Stimulated activated CD4-positive, alpha-beta T cell treated with anti-CD3 and anti-CD28 coated beads, Interleukin-1b, Interleukin-23, amount 100 ng/mL, for 1 hour (primary cell): ENCODE measurements at places on chromosomes 5 and 9.

GRCh38 chr9:12930906-12931305, 156.1 kb downstream of the LURAP1L start:
- no peak for DNase-seq

- DNase-seq = no peak
Measured at GRCh38 chr9:34691936-34692315, 850 bp upstream of the CCL19 start.

GRCh38 chr5:168006456-168007130, 284.9 kb upstream of the WWC1 start:
- DNase-seq = no peak

DNA sequence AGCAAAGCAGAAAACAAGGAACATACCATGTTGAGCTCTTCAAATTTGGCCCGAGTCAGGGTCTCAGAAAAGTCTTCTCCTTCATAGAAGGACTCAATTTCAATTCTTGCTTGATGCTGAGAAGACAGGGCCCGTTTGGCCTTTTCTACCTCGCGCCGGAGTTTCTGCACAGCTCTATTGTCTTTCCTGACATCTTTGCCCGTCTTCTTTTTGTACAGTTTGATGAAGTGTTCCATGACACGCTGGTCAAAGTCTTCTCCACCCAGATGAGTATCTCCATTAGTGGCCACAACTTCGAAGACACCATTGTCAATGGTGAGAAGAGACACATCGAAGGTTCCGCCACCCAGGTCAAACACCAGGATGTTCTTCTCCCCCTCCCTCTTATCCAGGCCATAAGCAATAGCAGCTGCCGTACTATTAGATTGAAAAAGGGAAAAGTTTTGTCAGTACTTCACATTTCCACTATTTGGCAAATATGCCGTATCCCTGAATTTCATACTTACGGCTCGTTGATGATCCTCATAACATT, 2.2 kb downstream of the HSPA5 start:
- no peak for DNase-seq

- DNase-seq = no peak
Measured at GRCh38 chr5:96924016-96924443, 11.8 kb upstream of the LNPEP start.

GRCh38 chr9:129696944-129697655, 31.7 kb downstream of the PRRX2 start:
- no peak for DNase-seq

- DNase-seq = no peak
Measured at GRCh38 chr5:78647838-78648358, 674 bp downstream of the LHFPL2 start.

DNA sequence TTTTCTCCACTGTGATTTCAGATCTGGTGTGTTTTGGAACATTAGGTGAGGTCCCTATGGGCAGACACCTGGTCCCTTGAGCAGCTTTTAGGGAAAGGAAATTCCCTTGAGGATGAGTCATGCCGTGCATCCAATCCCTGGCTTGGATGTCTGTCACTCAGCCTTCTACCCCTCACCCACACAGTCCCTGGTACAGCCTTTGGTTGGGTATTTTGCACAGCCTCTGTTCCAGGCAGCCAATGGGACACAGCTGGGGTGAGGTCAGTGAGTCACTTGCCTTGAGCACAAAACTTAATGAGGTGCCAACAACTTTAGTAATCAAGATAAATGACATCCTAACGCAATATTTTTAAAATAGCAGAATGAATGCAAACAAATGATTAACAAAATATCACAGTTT, 22.7 kb upstream of the SVEP1 start:
- DNase-seq = no peak

DNA sequence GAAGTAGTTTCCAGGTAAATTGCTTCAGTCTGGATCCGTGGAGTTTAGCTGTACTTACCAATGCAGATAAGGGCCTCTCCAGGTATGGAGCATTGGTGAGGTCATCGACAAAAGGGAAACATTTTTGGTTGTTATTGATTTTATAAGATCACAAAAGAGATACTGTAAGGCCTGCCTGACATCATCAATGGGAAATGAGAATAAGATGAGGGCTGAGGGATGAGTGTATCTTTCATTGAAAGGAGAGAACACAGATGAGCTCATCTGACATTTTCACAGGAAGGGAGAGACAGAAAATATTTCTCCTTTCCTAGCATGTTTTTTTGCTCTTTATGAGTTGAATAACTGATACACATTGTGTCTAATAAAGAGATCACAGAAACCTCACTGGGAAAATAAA, 233.6 kb downstream of the SAXO1 start:
- DNase-seq = no peak

GRCh38 chr5:147957901-147958300, 51.6 kb upstream of the C5orf46 start:
- no peak for DNase-seq
